ENCODE measurements at places on chromosomes 7 and 10.

- no peak overlapping the region for H3K27ac ChIP-seq
- H3K4me3 ChIP-seq, result no peak overlapping the region
- no peaks in the 10 kb centered on the region for H3K4me1 ChIP-seq
- H3K27me3 ChIP-seq, result no peaks in the 10 kb centered on the region
- no peaks in the 10 kb centered on the region for H3K36me3 ChIP-seq
Measured at GRCh38 chr7:114623146-114623545, 208.5 kb downstream of the FOXP2 start.

DNA sequence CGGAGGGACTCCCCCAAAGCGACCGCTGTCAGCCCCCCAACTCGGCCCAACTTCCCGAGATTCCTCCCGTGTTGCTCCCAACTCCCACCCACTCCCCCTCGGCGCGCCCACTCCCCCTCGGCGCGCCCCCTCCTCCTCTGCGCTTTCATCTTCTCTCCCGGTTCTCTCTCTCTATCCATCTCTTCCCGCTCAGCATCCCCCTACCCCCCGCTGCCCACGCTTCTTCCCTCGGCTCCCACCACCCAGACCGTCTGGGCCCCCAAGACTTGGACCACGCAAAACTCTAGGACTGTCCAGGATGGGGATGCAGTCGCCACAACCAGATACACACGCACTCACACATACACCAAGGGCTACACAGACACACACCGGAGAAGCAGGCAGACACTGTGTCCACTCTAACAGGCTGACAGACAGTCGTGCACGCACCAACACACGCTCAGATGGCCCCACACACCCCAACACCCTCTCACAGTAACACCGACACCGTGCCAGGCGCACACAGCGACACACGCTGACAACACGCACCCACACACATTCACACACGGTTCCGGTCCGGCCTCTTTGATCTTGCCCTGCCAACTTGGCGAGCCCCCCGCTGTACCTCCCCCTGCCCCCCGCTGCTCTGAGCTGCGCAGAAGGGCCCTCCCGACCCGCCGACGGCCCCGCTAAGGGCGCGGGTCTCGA is 1.1 kb downstream of the GRID1 start:
- peaks cover 5% of the 10 kb centered on the region for H3K4me1 ChIP-seq
- H3K27me3 ChIP-seq, result peaks cover 75% of the 10 kb centered on the region
- DNase-seq, result no peak
- H3K36me3 ChIP-seq, result peaks cover 10% of the 10 kb centered on the region

DNA sequence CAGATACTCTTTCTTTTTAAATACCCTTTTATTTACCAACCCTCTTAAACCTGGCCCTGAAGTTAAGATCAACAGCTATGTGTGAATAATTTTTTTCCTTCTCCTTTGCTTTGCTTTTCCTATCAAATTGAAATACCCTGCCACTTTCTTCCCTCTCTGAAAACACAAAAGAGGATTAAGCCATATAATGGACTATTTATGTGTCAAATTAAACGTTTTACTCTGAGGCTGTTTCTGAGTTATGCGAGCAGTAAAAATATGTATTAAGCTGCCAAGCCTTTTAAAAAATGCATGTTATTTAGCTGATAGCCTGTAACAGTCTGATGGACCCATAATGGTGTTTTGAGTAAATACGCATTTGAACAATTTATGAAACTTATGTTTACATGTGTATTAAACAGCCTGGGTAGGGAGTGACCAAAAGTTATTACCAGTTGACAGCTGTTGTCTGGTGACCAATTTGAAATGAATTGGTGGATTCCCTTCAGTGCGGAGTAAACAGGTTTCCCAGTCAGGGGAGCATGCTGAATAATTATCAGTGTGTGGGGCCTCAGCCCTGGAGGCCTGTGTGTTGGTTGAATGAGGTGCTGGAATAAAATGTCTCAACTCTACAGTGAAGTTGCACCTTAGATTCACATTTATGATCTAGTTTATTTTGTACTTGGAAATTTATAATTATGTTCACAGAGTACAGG is 89.6 kb downstream of the AUTS2 start:
- DNase-seq, result no peak
- no peak overlapping the region for H3K4me3 ChIP-seq
- no peak overlapping the region for H3K27ac ChIP-seq
- H3K36me3 ChIP-seq, result no peaks in the 10 kb centered on the region
- H3K27me3 ChIP-seq, result no peaks in the 10 kb centered on the region

GRCh38 chr7:74059681-74060588 is 23.7 kb upstream of the LIMK1 start:
- H3K27me3 ChIP-seq, result peaks cover 12% of the 10 kb centered on the region
- H3K4me1 ChIP-seq, result peaks cover 11% of the 10 kb centered on the region
- no peak overlapping the region for H3K4me3 ChIP-seq
- no peak for DNase-seq
- H3K36me3 ChIP-seq, result peaks cover 2% of the 10 kb centered on the region

DNA sequence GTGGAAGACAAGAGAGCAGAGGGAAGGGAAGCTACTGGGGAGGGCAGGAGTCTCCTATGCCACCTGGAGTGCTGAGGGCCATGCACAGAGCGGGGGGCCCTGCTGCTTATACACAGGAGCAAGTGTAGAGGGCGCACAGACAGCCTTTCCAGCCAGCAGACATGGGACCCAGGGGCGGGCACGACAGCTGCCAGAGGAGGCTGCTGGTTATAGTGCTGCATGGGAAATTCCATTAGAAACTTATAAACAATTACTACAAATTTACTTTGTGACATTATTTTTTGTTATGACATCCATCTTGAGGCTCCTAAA is 90.5 kb downstream of the WDFY4 start:
- DNase-seq, result no peak
- no peak overlapping the region for H3K4me3 ChIP-seq
- H3K27me3 ChIP-seq, result peaks cover 8% of the 10 kb centered on the region
- H3K4me1 ChIP-seq, result no peaks in the 10 kb centered on the region

- peaks cover 11% of the 10 kb centered on the region for H3K36me3 ChIP-seq
- H3K4me3 ChIP-seq, result no peak overlapping the region
- H3K27me3 ChIP-seq, result no peaks in the 10 kb centered on the region
Measured at GRCh38 chr7:98134420-98135228, 28.0 kb downstream of the LMTK2 start.

- H3K4me3 ChIP-seq, result no peak overlapping the region
- H3K27ac ChIP-seq, result no peak overlapping the region
- DNase-seq, result no peak
- H3K36me3 ChIP-seq, result peaks cover 12% of the 10 kb centered on the region
Measured at GRCh38 chr10:77983384-77984341, 45.7 kb downstream of the POLR3A start.

DNA sequence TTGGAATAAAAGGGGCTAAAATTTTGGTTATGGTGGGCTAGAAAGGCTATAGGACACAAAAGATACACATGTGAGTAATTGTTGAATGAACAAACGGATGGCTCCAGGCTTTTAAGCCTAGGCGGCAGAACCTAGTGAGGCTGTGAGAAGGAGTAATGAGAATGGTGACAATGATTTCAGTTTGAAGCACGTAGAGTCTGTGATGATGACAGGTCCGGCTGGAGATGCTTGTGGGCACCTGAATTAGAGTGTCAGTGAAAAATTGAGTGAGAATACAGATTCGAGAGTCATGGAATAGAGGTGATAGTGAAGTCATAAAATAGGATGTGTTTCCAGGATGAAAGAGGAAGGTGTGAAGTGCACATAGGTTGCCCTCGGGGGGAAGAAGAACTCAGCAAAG is 170.6 kb downstream of the TMEM178B start:
- H3K4me1 ChIP-seq, result peaks cover 4% of the 10 kb centered on the region
- DNase-seq, result no peak
- H3K36me3 ChIP-seq, result no peaks in the 10 kb centered on the region
- H3K4me3 ChIP-seq, result no peak overlapping the region

GRCh38 chr7:4725014-4725849 is 43.1 kb downstream of the FOXK1 start:
- H3K27me3 ChIP-seq, result no peaks in the 10 kb centered on the region
- H3K4me3 ChIP-seq, result peak overlapping the region; percentile 88
- peaks cover under 1% of the 10 kb centered on the region for H3K36me3 ChIP-seq
- peaks cover 29% of the 10 kb centered on the region for H3K4me1 ChIP-seq
- no peak for DNase-seq
- H3K27ac ChIP-seq, result peak overlapping the region; percentile 86

- no peaks in the 10 kb centered on the region for H3K4me1 ChIP-seq
- H3K36me3 ChIP-seq, result no peaks in the 10 kb centered on the region
- H3K27me3 ChIP-seq, result no peaks in the 10 kb centered on the region
- no peak overlapping the region for H3K4me3 ChIP-seq
- H3K27ac ChIP-seq, result no peak overlapping the region
Measured at GRCh38 chr7:70035519-70035918, 437.2 kb downstream of the AUTS2 start.

All from T-helper 17 cell (primary cell).